Activated CD4-positive, alpha-beta T cell treated with anti-CD3 and anti-CD28 coated beads, Interleukin-2, Interleukin-6, amounts not matched to agents 100 ng/mL and 50 ng/mL, durations not matched to agents 16 hours and 8 hours (primary cell): ENCODE measurements at places on chromosomes 12 and 14.

DNA sequence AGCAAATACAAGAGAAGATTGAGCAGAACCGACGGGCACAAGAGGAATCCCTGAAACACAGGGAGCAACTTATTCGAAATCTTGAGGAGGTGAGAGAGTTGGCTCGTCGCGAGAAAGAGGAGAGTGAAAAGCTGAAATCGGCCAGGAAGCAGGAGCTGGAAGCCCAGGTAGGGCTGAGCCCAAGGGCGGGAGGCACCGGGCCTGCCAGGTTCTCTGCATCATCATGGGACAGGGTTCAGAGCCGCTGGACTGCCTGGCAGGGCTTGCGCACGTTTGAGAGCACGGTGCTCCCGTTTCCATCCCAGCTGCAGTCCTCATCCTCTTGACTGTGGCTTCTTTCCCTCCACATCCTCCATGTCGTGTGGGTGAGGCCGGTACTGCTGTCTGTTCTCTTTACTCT, 14.4 kb downstream of the TCHP start:
- DNase-seq, result no peak

DNA sequence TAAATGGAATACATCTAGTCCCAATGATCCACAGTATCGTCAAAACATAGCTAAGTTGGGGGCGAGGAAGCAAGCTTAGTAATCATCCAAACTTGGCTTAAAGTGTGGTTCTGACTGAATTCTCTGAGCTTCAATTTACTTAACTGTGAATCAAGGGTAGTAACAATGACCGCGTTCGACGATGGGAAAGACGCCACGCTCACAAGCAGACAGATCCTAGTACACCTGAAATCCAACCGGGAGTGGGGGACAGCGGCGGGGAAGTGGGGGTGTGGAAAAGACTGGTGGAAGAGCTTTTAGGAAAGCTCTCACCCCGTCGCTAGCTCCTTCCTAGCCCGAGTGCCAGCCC, 433 bp downstream of the COX16 start:
- no peak for DNase-seq

DNA sequence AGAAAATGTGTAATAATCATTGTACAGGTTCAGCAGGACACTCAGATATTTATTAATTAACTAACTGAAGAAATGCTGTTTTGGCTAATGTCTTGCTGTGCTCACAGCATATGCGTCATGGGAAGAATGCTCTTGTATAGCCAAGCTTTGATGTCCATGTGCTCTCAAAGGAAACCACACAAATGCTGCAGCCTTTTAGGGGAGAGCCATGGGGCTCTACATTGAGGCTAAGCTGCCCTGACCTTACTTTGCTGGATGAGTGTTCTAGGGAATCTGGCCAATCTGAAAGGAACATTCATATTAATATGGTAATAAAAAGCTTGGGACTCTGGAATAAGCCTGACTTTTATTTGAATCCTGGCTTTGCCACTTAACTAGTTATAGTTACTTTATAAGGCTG, 9.5 kb upstream of the CRADD start:
- DNase-seq, result no peak

- DNase-seq, result no peak
Observed at GRCh38 chr14:77920312-77920711, 120.4 kb downstream of the ADCK1 start.

DNA sequence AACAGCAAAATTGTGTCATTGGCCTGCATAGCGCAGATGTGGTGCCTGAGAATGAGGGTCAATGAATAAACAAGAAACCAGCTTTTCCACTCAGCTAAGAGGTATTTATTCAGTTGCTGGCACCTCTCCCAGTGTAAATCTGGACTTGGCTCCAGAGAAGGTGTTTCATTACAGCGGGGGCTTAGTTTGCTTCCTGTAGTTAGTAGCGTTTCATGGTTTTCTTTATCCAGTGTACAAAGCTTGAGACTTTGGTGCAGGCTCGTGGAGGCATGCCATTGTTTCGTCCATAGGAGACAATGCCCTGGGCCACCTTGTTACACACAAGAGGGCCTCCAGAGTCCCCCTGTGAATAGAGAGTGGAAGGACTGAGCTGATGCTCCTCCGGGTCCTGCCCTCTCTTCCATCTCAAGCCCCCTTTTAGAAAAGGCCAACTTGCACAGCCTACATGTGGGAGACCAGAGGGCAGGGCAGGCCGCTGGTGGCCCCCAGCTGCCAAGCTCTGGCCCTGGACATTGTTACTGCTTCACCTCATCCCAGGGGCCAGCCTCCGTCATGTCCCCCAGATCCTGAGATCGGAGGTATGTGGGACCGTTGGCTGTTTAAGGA, 3.0 kb downstream of the GZMB start:
- no peak for DNase-seq

- DNase-seq, result no peak
Observed at GRCh38 chr12:125408718-125409117, 343.5 kb downstream of the AACS start.

- DNase-seq, result no peak
Observed at GRCh38 chr12:58584880-58585279, 335.4 kb downstream of the LRIG3 start.

DNA sequence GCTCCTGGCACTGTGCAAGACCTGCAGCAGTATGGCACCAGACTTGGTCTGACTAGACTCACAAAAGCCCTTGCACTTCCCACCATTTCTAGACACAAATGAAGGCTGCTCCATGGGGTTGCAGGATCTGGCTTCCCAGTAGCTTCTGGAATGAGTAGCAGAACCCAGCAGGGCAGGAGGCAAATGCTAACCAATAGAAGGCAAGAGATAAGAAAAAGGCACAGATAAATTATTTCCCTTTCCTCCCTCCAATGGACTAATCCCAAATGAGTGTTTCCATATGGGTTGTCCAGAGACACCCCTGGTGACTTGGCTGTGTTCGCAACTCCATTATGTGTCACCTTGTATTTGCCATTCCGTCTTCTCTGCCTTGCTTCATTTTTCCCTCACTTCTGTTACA, 49.7 kb downstream of the KIF21A start:
- no peak for DNase-seq

DNA sequence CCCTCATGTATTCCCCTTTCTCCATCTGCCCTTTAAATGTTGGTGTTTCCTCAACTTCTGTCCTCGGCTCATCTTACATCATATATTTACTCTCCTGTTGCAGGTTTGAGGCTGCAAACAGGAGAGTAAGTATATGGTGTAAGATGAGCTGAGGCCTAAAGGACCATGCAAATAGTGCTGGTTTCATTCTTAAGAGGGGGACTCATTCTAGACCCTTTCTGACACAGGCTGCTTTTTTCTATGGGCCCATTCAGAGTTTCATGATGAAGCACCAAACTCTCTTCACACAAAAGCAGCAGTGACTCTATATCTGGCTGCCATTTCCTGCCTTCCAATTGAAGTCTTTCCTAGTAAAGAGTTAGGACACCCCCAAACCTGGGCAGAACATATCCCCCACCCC, 218.5 kb downstream of the PHLDA1 start:
- peak; percentile 46 for DNase-seq

GRCh38 chr12:43459285-43459684, 92.7 kb downstream of the ADAMTS20 start:
- DNase-seq, result no peak

GRCh38 chr12:104565606-104566243, 109.0 kb downstream of the CHST11 start:
- no peak for DNase-seq

DNA sequence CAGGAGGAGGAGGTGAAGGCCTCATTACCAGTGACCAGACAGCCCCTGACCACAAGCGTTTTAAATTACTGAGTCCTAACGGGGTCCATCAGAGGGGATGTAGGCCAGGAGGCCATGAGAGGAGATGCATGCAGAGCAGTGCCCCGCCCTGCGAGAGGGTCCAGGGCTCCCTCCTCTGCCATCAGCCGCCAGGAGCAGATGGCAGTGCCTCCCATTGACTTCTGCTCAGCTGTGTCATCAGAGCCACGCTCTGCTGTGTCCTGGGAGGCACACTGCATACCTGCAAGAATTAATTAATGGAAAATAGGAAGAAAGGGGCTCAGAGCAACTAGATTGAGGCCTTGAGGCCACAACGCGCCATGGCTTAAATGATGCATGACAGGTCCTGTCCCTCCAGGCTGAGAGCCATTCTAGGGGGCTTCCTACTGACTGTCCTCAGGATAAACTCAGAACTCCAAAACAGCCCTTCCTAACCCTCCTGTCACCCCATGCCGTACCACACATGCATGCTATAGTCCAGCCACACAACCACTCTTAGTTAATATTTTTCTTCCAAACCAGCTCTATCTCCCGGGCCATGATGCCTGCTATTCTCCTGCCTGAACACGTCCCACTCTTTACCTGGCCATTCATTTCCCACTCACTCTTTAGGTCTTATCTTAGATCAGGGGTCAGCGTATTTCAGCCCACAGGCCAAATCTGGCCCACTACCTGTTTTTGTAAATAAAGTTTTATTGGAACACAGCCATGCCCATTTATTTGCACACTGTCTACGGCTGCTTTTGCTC, 235.8 kb downstream of the KSR2 start:
- DNase-seq, result no peak

GRCh38 chr12:109757671-109758265, 44.1 kb downstream of the FAM222A start:
- DNase-seq, result no peak

- no peak for DNase-seq
Observed at GRCh38 chr14:51167587-51168214, 72.3 kb upstream of the TMX1 start.

- DNase-seq, result no peak
Observed at GRCh38 chr14:87967496-87967895, 25.5 kb downstream of the GALC start.

DNA sequence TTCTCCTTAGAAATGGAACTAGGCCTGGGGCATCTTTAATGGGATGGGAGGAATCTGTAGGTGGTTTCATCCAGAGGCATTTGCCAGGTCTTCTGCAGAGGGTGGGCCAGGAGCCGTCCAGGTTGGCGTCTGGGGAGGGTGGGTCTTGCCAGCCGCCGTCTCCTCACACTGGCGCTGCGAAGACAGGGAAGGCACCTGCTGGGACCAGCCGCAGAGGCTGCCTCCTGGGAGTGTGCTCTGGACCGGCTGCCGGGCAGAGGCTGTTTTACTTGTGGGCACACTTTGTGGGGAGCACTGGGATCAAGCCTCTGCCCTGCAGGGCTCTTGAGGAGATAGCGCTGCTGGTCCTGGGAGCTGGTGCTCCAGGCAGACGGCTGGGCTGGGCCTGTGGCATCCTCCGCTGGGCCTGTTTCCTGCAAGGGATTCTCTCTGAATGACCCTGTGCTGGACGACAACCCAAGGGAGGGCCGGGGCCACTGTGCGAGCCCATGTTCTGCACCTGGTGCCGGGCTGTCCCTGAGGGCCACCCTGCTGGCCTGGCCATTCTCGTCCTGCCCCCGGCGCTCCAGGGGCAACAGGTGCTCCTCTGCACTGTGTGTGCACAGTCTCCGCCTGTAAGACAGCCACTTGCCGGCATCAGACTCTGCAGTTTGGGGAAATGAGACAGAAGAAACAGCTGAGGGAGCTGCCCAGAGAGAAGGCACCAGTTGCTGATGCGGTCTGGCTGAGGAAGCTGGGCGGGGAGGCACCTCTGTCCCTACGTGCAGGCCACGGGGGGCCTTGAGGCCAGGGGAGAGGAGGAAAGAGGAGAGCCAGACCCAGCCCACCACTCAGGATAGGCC, 10.0 kb upstream of the TEX22 start:
- DNase-seq, result no peak

- DNase-seq, result no peak
Observed at GRCh38 chr14:22541721-22542120, 47.3 kb downstream of the DAD1 start.

DNA sequence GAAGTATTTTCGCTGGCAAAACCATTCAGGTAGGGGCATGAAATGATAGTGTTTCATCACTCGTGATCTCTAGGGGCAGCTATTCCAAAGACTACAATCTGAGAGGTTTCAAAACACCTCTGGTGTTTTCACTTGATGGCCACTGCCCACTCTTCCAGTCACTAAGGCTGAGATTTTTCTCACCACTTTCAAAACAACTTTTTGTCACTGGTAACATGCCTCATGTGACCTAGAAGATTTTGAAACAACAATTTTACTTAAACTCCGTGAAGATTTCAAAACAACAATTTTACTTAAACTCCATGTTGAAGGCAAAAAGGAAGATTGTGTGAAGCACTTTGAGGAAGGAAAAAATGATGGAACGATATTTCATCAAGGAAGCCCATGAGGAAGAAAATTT, 1.2 kb upstream of the IRAK3 start:
- no peak for DNase-seq

GRCh38 chr14:69943084-69943780, 64.0 kb downstream of the SMOC1 start:
- DNase-seq, result no peak

DNA sequence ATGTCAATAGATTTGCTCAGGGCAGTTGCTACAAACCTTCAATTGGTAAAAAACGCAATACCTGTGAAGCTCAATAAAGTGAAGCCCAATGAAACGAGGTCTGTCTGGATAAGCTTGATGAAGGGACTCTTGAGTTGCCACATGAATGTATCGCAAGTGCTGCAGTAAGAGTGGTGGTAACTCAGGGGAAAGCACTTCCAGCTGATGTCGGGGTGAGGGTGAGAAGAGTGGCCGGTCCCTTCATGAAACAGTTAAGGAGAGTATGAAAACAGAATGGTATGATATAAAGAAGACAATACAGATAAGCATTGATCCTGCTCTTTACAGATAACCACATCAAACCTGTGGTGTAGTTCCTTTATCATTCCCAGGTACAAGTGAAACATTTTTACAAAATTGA, 83.4 kb upstream of the EVL start:
- no peak for DNase-seq

- no peak for DNase-seq
Observed at GRCh38 chr14:55938249-55938791, 179.9 kb upstream of the PELI2 start.

DNA sequence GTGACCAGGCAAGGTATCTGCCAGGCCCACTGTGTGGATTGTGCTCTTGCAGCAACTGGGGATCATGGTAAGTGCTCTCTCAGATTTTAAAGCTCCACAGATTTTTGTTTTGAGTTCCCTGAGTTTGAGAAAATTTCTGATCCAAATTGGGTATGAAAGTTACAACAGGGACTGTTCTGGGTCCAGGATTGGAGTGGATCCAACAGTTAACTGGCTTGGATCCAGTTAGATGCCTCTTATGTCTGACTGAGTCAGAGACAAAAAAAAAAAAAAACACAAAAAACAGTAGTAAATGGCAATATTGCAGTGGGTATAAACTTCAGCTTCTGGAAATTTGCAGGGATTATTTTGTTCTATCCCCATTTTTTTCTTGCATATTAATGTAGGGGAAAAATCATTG, 598.8 kb downstream of the C12orf50 start:
- no peak for DNase-seq

DNA sequence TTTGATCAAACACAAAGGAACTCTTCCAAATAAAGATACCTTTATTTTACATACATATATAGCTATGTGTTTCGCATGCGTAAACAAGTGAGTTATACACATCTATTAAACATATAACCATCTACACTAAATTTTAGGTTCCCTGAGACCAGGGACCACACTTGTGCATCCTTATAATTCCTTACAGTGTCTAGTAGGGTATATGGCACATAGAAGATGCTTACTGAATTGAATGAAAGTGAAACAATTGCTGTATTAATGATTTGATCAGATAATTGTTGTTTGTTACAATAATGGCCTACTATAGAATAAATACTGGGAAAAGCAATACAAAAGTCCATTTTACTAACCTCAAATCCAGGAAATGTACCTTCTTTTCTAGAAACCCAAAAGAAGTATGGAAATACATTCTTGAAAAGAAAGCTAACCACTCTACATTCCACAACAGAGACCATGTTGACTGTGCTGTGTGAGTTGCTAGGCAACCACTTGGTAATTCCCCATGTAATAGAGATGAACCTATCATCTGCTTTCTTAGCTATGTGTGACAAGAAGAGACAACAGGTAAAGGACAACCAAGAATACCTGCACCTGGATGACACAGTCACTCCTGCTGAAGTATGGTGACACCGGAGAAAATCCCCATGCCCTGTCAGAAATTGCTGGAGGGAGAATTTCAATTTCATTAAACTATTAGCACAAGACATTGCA, 11.9 kb upstream of the CIPC start:
- DNase-seq, result no peak
